ENCODE measurements at places on chromosomes 3 and 15. TPM values are rescaled to one million over a fixed set of nuclear protein-coding genes. Genes with fewer than 3 reads are reported as not detected.

PEX5L gene
- total RNA-seq = not detected

TF gene
- total RNA-seq = 154 TPM

ILDR1 gene
- 0.17 TPM for total RNA-seq

CFAP100 gene
- total RNA-seq = not detected

CHRNA7 gene
- total RNA-seq = 0.16 TPM

KIF15 gene
- total RNA-seq = 1.5 TPM

ARPIN gene
- 21.2 TPM for total RNA-seq

PCSK6 gene
- total RNA-seq = 5.9 TPM

SLC6A11 gene
- not detected for total RNA-seq

SCAMP5 gene
- 3.6 TPM for total RNA-seq

ERICH6 gene
- total RNA-seq = not detected

CCDC54 gene
- total RNA-seq = not detected

C3orf62 gene
- 27.3 TPM for total RNA-seq

PPARG gene
- 327 TPM for total RNA-seq

ANKRD34C gene
- not detected for total RNA-seq

ST3GAL6 gene
- total RNA-seq = 49.9 TPM

CPEB1 gene
- total RNA-seq = 2.9 TPM
